ENCODE measurements at places on chromosomes 13 and 19.

DNA sequence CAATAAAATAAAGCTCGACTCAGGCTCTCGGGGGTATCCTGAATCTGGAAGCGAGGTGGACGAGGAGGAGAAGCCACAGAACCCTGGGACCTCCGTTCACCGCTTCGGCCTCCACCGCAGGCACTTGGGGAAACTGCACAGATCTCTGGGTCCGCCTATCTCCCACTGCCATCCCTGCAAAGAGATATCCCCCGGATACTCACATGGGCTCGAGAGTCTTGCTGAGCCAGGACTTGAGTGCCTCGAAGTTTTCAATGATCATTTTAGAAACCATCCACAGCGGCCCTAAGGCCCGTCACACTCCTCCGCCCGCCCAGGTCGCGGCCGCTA is 589 bp downstream of the RBM26 start:
- DNase-seq: no peak

DNA sequence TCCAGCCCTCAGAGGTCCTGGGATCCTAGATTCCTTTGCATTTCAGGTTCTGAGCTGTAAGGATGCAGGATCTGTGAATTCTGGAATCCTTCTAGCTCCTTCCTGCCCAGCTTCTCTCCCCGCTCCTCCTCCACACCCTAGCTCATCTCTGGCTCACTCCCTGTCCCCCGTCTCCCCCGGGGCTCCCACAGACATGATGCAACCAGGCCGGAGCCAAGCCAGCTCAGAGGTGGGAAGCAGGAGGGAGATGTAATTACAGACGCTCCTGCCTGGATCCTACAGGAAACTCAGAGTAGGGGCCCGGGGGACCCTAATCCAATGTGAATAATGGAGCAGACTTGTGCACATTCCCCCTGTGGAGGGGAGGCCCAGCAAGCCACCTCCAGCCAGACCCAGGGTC is 4.5 kb downstream of the GNG8 start:
- DNase-seq: no peak

GRCh38 chr19:343451-343931 is 1.1 kb downstream of the MIER2 start:
- no peak for DNase-seq

GRCh38 chr13:99985241-99985874 is 3.8 kb downstream of the ZIC2 start:
- DNase-seq: no peak

- DNase-seq: no peak
Measured at GRCh38 chr19:46634045-46634655, 1.9 kb downstream of the GNG8 start.

GRCh38 chr13:112347986-112348385 is 28.2 kb upstream of the SPACA7 start:
- no peak for DNase-seq

DNA sequence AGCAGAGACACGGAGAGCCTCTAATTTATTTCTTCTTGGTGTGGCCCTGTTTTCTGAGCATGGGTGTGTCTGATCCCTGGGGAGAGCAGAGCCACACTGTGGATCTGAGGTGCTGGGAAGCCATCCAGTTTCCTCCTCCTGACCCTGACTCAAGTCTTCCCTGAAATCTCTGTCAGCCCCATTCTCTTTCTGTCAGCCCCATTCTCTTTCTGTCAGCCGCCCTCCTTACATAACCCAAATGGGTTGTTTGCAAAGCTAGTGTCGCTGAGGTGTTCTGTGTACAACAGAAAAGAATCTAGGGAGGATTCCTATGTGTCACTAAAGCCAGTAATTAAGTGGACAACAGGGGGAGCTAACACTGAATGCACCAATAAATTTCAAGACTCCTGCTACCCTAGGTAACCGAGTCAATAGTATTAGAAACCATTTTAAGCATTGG is 50.2 kb downstream of the LRCH1 start:
- no peak for DNase-seq

DNA sequence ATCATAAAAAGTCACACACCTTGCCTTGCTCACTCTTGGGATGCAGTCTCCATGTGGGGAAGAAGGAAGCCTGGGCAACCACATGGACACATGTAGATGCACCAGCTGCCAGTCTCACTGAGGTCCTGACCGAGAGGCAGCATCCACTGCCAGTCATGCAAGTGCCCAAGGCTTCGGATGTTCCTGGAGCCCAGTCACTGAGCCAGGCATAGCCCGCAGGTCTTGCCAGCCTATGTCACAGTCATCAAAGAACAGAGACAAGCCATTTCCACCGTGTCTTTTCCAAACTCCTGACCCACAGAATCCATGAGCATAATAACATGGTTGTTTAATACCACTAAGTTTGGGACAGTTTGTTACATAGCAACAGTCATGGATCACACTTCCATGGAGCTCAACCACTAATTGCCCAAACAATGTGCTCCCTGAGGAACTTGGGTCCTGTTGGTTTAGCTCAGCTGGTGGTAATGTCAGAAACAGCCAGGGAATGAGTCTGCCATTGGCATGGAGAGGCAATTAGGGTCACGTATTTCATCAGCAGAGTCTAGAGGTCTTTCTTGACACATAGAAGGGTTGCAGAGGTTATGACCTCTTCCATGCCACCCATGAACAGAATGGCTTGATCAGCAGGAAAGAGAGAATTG is 21.5 kb downstream of the STARD13 start:
- DNase-seq: no peak

GRCh38 chr13:32537580-32538142 is 934 bp downstream of the N4BP2L2 start:
- DNase-seq: no peak

- no peak for DNase-seq
Measured at GRCh38 chr19:31214086-31214485, 135.2 kb downstream of the TSHZ3 start.

- DNase-seq: no peak
Measured at GRCh38 chr13:93539914-93540313, 313.3 kb downstream of the GPC6 start.

- DNase-seq: no peak
Measured at GRCh38 chr13:35530147-35530546, 53.7 kb upstream of the MAB21L1 start.

GRCh38 chr13:75154331-75154730 is 327.6 kb downstream of the TBC1D4 start:
- DNase-seq: no peak

- no peak for DNase-seq
Measured at GRCh38 chr13:39474600-39474999, 128.4 kb downstream of the LHFPL6 start.

GRCh38 chr13:102902789-102903347 is 57.0 kb downstream of the ERCC5 start:
- DNase-seq: no peak

DNA sequence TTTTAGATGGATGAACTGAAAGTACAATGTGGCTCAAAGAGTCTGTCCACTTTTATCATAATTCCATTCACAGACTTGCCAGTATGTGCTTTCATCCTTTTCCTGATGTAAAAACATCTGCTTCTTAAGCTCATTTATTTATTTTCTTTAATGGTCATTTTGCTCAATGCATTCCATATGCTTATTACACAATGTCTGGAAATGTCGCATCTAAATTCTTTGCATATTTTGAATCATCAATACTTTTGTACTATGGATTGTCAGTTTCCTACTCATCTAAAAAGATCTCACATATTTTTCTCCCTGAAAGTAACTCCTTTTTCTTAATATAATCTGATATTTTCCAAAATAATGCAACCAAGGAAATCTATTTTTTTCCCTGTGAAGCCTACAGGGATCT is 1315.8 kb downstream of the EFNB2 start:
- no peak for DNase-seq

GRCh38 chr19:32254509-32254890 is 90.9 kb upstream of the ZNF507 start:
- DNase-seq: no peak

DNA sequence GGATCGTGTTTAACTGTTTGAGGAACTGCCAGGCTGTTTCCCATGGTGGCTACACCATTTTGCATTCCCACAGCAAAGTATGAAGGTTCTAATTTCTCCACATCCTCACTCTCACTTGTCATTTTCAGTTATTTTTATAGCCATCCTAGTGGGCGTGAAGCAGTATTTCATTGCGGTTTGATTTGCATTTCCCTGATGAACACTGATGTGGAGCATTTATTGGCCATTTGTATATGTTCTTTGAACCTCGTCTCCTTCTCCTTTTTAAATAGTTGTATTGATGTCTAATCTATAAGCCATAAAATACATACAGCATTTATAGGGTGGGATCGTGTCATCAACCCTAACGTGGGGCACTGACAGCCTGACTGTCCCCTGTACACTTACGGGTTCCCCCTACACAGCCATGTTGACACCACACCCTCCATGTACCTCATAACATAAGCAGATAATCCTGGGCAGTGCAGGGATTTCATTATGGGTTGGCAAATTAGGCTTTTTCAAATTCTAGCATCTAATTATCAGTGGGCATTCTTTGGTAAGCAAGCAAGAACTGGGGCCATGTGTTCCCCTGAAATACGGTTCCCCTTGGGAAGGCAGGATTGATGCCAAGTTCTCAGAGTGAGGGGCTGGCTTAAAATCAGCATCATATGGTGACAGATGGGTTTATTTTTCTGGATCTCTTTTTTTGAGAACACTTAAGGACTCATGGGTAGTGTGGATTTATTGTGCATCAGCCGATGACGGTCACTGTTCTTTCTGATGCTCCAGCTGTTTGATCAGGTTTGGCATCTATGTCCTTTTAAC is 11.6 kb upstream of the ZBTB45 start:
- DNase-seq: no peak

- no peak for DNase-seq
Measured at GRCh38 chr13:62119739-62120700, 704.4 kb upstream of the PCDH20 start.

GRCh38 chr13:41206467-41206866 is 12.1 kb upstream of the KBTBD7 start:
- DNase-seq: no peak

DNA sequence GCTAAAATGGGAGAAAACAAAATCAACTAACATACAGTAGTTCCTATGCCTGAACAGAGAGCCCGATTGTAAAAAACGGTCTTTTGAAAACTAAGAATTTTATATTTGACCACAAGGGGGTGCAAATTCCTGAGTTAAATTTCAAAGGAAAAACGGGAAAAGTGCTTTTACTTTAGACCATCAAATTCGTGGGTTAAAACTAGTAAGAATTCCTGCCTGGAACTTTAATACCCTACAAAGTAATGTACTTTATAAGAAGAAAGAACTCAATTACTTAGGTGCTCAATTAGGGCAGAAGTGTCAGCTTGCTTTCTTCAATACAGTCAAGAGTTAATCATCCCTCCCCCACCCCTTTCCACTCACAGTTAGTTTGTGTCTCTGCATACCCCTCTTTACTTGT is 69.8 kb downstream of the KCNRG start:
- DNase-seq: no peak

DNA sequence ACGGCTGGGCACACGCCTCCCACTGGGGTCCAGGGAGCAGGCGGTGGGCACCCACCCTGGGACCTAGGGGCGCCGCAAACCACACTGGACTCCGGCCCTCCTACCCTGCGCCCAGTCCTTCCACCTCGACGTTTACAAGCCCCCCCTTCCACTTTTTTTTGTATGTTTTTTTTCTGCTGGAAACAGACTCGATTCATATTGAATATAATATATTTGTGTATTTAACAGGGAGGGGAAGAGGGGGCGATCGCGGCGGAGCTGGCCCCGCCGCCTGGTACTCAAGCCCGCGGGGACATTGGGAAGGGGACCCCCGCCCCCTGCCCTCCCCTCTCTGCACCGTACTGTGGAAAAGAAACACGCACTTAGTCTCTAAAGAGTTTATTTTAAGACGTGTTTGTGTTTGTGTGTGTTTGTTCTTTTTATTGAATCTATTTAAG is 1.6 kb downstream of the JUNB start:
- DNase-seq: no peak

DNA sequence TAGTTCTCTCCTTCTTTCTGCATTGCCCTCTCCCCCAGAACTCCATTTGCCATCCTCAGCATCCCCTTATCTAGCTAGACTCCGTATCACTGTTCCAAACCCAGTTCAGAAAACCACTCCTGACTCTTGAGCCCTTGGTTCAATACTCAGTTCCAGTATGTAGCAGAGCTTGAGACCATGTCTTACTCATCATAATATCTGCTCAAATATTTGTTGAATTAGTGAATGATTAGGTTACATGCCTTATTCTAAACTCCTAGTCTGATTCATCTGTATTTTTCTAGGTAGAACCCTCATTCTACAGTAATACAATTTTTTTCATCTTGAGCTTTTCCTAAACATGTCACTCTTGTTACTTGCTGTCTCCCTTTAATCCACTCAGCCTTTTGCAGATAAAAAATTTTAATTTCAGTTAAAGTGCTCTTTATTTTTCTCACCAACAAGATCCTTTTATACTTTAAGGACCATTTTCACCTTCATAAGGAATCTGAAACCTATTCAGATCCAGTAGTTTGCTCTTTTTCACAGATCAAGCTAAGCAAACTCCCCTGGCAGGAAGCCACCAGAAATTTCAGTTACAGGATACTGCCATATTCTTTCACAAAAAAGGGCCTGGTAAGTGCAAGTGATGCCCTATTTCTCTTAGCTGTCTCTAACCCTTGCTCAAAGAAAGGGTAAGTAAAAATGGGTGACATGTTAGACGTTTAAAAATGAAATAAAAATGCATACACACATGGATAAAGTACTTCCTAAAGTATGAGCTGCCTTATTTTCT is 23.1 kb upstream of the INTS6 start:
- DNase-seq: no peak

DNA sequence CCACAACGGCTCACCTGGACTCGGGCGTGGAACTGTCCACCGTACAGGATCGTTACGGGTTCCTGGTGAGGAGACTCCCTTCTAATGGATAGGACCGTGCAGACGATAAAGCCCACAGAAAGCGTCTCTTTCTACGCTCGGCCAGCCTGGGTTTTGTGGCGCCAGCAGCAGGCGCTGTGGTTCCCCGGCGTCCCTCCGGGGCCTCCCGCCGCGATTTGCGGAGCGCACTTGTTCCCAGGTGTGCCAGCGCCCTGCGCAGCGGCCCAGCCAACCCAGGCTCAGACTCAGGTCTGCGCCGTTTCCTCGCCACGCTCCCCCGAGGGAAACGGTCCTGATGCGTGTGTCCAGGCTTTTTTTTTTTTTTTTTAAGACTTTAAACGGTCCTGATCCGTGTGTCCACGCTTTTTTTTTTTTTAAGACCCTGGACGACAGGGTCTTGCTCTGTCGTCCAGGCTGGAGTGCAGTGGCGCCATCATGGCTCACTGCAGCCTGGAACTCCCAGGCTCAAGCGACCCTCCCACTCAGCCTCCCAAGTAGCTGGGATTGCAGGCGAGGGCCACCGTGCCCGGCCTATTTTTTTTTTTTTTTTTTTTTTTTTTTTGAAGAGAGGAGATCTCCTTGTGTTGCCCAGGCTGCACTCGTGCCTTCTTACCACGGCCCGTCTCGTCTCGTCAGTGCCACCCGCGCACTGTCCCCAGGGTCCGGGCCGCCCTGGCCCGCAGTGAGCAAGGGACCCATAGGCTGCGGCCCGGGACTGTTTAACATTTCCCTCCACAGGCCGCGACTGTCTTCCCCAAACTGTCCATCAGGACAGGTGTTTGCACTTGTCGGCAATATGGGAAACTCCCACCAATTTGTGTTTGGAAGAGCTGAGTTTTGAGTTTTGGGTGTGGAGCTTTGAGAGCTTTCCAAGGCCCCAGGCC is 23.8 kb downstream of the GJA3 start:
- DNase-seq: no peak

GRCh38 chr19:3494051-3494450 is 6.4 kb downstream of the DOHH start:
- peak; percentile 52 for DNase-seq

- no peak for DNase-seq
Measured at GRCh38 chr13:50613356-50613831, 230.1 kb downstream of the DLEU7 start.

Measured in iPS DF 19.7 (cell line).